Ascending aorta (tissue), 2 donors: ENCODE measurements at places on chromosomes 12 and 14. TPM values are rescaled to one million over a fixed set of nuclear protein-coding genes. Genes with fewer than 3 reads are reported as not detected.

- no peak for DNase-seq
These were observed 16.5 kb downstream of the CORO1C start for GRCh38 chr12:108714866-108715265.

DNA sequence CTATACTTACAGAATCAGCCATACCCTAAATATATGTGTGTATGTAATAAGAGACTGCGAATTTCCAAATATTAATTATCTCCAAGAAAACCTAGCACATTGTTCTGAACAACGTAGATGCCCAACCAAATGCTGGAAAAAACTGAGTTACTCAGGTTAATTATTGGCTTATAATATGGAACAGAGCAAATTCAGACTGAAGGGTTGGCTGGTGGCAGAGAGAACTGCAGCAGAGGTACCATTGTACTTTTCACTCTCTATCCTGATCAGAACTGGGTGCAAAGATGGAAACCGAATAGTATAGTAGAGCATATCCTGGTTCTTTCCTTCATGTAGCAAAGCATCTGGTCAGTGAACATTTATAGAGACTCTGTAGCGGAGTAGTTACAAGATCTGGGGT, 185.7 kb downstream of the SLC2A13 start:
- DNase-seq, result no peak

GRCh38 chr14:95365401-95365800, 45.7 kb upstream of the CLMN start:
- DNase-seq, result no peak

DNA sequence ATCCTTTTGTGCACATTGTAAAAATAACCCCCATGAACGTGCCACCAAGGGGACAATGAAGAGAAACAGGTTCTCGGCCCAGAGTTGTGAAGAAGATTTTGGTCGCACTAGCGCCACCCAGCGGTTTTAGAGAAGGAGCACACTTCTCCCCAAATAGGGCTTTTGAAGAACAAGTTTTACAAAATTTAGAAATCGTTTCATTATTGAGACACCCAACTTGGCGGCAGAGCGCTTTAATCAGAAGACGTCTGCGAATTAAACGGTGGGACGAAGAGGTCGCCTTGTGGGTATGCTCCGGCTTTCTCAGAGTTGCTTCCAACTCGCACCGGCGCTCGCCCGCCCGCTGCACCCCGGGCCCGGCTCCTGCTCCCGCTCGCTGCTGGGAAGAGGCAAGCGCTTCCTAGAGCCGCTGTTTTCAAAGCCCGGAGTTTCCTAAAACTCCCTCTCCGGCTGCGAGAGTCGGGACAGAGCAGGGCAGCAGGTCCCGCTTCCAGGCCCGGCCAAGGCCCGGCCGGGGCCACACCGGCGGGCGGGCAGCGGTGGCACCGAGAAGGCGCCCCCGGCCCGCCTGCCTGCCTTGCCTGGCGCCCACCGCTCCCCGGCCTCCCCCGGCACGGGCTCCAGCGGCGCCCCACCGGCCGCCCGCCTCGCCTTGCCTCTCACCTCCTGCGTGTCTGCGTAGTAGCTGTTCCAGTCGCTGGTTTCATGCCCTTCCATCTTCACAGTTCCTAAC, 645 bp downstream of the FOXA1 start:
- no peak for DNase-seq

- no peak for DNase-seq
These were observed 10.5 kb upstream of the ZNF385A start for GRCh38 chr12:54394986-54395385.

DNA sequence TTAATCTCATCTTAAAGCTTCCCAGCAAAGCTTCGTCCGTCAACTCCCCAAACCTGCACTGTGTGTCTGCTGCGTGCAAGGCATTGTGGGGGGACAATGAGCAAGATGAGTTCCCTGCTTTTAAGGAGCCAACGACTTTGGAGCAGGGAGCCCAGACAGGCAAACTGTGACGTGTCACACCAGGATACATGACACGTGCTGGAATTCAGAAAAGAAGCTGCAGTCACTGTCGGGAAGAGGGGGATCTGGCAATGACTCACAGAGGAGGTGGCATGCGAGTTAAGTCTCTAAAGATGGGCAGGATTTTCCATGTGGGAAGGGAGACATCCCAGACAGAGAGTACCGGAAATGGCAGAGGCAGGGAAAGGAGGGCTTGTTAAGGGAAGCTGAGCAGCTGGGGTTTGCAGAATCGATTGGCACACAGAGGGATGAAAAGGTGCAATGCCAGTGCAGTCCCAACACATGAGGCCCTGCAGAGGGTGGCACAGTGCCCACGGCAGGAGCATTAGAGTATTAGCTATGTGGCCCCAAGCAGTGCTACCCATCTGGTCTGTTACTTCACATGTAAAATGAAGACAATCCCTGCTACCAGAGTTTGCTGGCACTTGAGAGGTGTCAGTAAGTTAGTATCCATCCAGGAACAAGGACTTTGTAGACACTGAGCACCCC, 52.9 kb downstream of the SETD3 start:
- DNase-seq, result no peak

- DNase-seq, result no peak
These were observed 50.8 kb downstream of the DGLUCY start for GRCh38 chr14:91164676-91165075.

GRCh38 chr12:86551146-86551571, 295.0 kb upstream of the MGAT4C start:
- DNase-seq, result peak; percentile 87

Gene KCNK10
- total RNA-seq, result not detected

GRCh38 chr12:78018171-78018910, 187.6 kb downstream of the NAV3 start:
- DNase-seq, result no peak

Gene TTLL5
- total RNA-seq, result 43.1 TPM

GRCh38 chr14:50028458-50028857, 87.9 kb downstream of the VCPKMT start:
- no peak for DNase-seq

- no peak for DNase-seq
These were observed 216 bp downstream of the IKBIP start for GRCh38 chr12:98644433-98644711.

DNA sequence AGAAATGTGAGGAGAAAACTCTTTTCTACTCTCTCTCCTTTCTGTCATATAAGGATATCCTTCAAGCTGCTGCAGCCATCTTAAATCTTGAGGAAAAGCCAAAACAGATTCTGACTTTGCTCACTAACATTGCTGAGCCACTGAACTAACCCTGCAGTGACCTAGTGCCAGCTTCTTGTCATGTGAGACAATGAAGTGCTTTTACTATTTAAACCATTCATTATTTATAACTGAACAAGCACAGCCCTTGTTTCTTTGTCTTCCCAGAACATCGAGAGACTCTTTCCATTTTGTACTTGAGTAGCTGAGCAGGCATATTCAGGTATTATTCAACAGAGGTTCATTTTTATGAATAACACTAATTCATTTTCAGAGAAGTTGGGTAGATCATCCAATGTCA, 455.0 kb upstream of the TMPO start:
- no peak for DNase-seq

Gene PLEKHG7
- not detected for total RNA-seq

Gene SLC38A4
- total RNA-seq, result not detected

DNA sequence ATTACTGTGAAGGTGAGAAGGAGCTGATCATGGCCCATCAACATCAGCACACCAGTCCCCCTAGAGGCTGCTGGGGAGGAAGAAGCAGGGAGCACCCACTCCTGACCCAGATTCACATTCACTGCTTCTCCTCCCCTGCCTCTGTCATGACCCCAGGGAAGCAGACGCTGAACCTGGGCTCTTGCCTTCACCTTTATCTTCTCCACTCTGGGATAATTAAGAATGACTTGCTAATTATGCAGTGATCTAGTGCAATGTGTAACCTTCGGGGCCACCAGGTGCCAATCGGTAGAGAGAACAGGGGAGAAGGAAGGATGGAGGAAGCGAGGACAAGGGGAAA, 44.4 kb upstream of the IQSEC3 start:
- no peak for DNase-seq

Gene ENDOU
- not detected for total RNA-seq

DNA sequence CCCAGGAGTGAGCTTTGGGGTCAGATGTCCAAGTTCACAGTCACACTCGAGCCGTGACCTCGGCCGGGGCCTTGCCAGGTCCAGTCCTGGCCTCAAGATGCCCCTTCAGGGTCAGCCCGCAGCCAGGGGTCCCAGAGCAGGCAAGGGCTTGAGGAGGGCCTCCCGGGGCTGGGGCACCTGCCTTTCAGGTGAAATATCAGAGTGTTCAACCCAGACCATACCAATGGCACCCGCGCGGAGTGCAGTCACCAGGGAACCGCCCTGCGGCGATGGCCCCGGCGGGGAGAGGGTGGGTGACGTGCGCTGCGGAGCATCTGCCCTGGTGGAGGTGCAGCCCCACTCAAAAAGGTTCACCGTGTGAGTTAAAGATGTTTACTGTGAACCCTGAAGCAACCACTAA, 16.9 kb downstream of the LRCOL1 start:
- no peak for DNase-seq

- no peak for DNase-seq
These were observed 203.8 kb downstream of the TSPAN9 start for GRCh38 chr12:3280967-3281366.

DNA sequence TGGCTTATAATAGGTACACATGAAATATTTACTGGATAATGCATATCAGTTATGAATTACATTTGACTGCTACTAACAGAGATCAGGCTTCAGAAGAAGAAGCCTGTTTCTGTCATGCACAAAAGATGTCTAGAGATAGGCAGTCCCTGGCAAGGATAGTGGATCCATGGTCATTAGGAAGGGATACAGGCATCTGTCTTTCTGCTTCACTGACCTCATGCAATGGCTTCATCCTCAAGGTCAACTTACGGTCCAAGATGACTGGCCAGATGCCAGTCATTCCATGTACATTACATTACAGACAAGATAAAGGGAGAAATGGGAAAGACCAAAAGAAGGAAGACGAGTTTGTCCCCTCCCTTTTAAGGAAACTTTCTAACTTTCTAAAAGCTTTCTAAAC, 94.0 kb downstream of the NUAK1 start:
- DNase-seq, result no peak

- DNase-seq, result peak; percentile 91
These were observed 16.6 kb downstream of the HIP1R start for GRCh38 chr12:122851820-122852219.

- DNase-seq, result no peak
These were observed 96.7 kb downstream of the SLC25A47 start for GRCh38 chr14:100419856-100420255.

Gene MIP
- not detected for total RNA-seq

- DNase-seq, result no peak
These were observed 62.8 kb downstream of the TSHR start for GRCh38 chr14:81018251-81018650.

Gene TDRD9
- 1.4 TPM for total RNA-seq

GRCh38 chr14:100775351-100775830, 48.7 kb downstream of the DLK1 start:
- no peak for DNase-seq

DNA sequence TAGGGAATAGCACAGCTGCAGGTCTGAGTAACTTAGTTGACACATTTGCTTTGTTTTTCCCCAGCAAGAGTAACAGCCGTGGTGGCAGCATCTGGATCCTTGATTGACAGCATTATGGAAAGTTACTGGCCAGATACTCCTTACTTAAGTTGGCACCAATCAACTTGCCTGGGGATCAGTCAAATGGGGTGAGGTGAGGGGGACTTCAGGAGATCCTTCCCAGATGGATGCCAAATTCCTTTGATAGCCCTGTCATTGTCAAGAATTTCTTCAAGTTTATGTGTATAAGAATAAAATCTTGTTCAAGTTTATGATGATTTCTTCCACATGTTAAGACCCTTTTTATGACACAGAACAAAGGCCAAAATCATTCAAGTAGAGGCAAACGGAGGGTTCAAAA, 618.4 kb downstream of the SLC6A15 start:
- DNase-seq, result no peak

Gene DAO
- not detected for total RNA-seq

Gene LTB4R2
- total RNA-seq, result 3.0 TPM
